Activated naive CD8-positive, alpha-beta T cell treated with anti-CD3 and anti-CD28 coated beads, Interleukin-2, amount 10 ng/mL, durations not matched to agents 7 days and 5 days (primary cell): ENCODE measurements at places on chromosomes 3 and 15.

DNA sequence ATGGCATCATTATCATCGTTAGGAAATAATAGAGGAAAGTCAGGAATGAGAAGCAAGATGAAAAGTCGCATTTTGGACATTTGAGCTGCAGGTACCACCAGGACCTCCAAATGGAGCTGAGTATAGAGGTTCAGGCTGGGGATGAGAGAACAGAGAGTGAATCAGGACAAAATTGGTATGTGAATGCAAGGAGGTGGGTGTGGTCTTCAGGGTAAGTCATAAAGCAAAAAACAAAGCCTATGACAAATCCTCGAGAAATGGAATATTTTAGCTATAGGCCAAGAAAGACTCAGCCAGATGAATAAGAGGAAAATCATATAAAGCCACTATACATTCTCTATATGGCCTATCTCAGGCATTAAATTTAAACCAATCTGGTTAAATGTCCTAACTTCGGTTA is 841.3 kb downstream of the ROBO1 start:
- no peak for DNase-seq
- peaks cover 2% of the 10 kb centered on the region for H3K27me3 ChIP-seq
- no peak overlapping the region for H3K27ac ChIP-seq
- no peak overlapping the region for H3K4me3 ChIP-seq

- H3K27me3 ChIP-seq = no peaks in the 10 kb centered on the region
- no peaks in the 10 kb centered on the region for H3K4me1 ChIP-seq
- DNase-seq = no peak
- H3K4me3 ChIP-seq = no peak overlapping the region
- peaks cover 11% of the 10 kb centered on the region for H3K36me3 ChIP-seq
Observed at GRCh38 chr3:188889054-188889491, 282.7 kb upstream of the TPRG1 start.

- peaks cover 3% of the 10 kb centered on the region for H3K4me1 ChIP-seq
- no peaks in the 10 kb centered on the region for H3K27me3 ChIP-seq
- no peak for DNase-seq
- H3K27ac ChIP-seq = no peak overlapping the region
Observed at GRCh38 chr15:89174476-89174875, 46.9 kb downstream of the RLBP1 start.

DNA sequence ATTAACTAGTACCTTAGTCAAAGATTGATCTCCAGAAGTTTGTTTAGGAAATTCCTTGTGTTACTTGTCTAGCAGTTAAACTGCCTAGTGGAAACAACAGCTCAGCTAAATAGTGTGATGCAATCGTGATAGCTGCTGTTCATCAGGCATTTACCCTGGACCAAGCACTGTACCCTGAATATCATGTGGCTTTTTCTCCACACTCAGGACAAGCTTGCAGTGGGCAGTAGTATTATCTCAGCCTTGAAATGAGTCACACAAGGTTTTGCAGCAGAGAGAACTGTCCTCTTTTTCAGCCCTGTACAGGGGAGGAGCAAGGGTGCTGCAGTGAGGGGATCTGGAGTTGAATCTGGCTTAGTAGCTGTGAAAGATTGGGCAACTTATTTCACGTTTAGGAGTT is 208.4 kb downstream of the TP63 start:
- no peak overlapping the region for H3K27ac ChIP-seq
- no peaks in the 10 kb centered on the region for H3K27me3 ChIP-seq
- H3K4me1 ChIP-seq = no peaks in the 10 kb centered on the region

DNA sequence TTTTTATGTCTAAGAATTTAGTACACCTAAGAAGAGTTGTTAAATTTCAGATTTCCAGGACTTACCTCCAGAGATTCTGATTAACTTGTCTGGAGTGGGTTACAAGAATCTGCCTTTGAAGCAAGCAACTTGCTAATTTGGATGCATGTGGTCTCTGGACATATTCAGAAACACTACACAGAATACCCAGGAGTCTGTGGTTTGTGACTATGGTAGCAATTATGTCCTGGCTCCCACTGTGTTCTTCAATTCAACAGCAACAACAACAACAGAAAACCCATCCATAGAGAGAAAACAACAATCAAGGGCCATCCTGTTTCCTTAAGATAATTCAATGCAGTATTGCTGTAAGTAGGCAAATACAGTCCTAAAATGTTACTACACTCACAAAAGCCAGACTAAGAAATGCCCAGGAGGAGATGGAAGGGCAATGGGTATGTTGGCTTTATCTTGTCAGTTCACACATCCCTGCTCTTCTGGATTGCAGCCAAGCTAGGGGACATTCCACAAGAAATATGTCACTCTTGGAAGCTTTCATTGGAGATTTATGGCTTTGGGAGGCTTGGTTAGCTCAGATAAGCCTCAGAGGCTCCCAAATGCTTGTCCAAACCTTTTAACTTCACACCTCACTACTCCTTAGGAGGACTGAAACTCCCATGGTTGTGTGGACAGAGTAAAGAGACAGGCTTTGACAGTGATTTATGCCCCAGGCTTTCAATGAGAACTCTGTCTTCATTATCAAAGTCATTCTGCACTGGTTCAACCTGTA is 99.4 kb upstream of the MRPL3 start:
- H3K4me1 ChIP-seq = no peaks in the 10 kb centered on the region
- H3K27me3 ChIP-seq = peaks cover 20% of the 10 kb centered on the region
- no peak overlapping the region for H3K4me3 ChIP-seq
- H3K27ac ChIP-seq = no peak overlapping the region
- H3K36me3 ChIP-seq = no peaks in the 10 kb centered on the region

GRCh38 chr3:155352900-155353490 is 59.5 kb upstream of the STRIT1 start:
- H3K4me3 ChIP-seq = no peak overlapping the region
- H3K27me3 ChIP-seq = peaks cover 18% of the 10 kb centered on the region
- no peaks in the 10 kb centered on the region for H3K36me3 ChIP-seq
- peaks cover 2% of the 10 kb centered on the region for H3K4me1 ChIP-seq

- H3K36me3 ChIP-seq = no peaks in the 10 kb centered on the region
- DNase-seq = no peak
- H3K27me3 ChIP-seq = peaks cover 2% of the 10 kb centered on the region
- peak overlapping the region; percentile 58 for H3K4me3 ChIP-seq
- peaks cover 27% of the 10 kb centered on the region for H3K4me1 ChIP-seq
Observed at GRCh38 chr3:14378415-14378814, 24.0 kb upstream of the SLC6A6 start.

- no peaks in the 10 kb centered on the region for H3K4me1 ChIP-seq
- no peak overlapping the region for H3K27ac ChIP-seq
- H3K36me3 ChIP-seq = no peaks in the 10 kb centered on the region
- peaks cover 27% of the 10 kb centered on the region for H3K27me3 ChIP-seq
- DNase-seq = no peak
- no peak overlapping the region for H3K4me3 ChIP-seq
Observed at GRCh38 chr3:113707835-113708234, 11.4 kb upstream of the USF3 start.

GRCh38 chr15:88989578-88989977 is 76.4 kb upstream of the MFGE8 start:
- H3K27ac ChIP-seq = no peak overlapping the region
- no peak for DNase-seq
- H3K4me3 ChIP-seq = no peak overlapping the region

GRCh38 chr15:48530528-48530927 is 115.0 kb downstream of the FBN1 start:
- H3K27ac ChIP-seq = no peak overlapping the region
- no peaks in the 10 kb centered on the region for H3K36me3 ChIP-seq
- no peaks in the 10 kb centered on the region for H3K27me3 ChIP-seq
- H3K4me3 ChIP-seq = no peak overlapping the region
- DNase-seq = no peak
- no peaks in the 10 kb centered on the region for H3K4me1 ChIP-seq

DNA sequence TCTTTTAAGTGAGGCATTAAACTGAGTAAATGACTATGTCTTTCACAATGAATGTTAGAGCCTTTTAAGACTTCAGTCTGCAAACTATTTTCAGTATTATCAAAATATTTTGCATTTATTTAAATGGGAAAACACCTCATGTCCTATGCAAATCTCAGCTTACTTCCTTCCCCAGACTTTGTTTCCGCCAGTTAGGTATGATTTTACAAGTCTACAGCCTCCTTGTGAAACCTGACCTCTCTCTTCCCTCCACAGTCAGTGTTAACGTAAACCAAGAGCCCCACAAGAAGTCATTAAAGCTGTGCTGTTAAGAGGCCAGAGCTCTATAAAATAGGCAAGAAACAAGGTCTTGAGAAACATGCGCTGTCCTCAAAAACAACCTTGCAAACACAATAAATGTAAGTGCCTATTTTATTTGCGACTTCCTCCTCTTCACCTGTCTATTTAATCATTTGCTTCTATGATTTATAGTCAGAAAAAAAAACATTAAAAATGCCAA is 48.3 kb downstream of the PRTG start:
- no peak overlapping the region for H3K4me3 ChIP-seq
- no peaks in the 10 kb centered on the region for H3K4me1 ChIP-seq
- peaks cover 9% of the 10 kb centered on the region for H3K27me3 ChIP-seq
- H3K27ac ChIP-seq = no peak overlapping the region

GRCh38 chr15:71880276-71880675 is 69.9 kb downstream of the NR2E3 start:
- H3K27ac ChIP-seq = no peak overlapping the region
- H3K4me1 ChIP-seq = no peaks in the 10 kb centered on the region
- peaks cover 6% of the 10 kb centered on the region for H3K36me3 ChIP-seq
- H3K4me3 ChIP-seq = no peak overlapping the region
- no peaks in the 10 kb centered on the region for H3K27me3 ChIP-seq

DNA sequence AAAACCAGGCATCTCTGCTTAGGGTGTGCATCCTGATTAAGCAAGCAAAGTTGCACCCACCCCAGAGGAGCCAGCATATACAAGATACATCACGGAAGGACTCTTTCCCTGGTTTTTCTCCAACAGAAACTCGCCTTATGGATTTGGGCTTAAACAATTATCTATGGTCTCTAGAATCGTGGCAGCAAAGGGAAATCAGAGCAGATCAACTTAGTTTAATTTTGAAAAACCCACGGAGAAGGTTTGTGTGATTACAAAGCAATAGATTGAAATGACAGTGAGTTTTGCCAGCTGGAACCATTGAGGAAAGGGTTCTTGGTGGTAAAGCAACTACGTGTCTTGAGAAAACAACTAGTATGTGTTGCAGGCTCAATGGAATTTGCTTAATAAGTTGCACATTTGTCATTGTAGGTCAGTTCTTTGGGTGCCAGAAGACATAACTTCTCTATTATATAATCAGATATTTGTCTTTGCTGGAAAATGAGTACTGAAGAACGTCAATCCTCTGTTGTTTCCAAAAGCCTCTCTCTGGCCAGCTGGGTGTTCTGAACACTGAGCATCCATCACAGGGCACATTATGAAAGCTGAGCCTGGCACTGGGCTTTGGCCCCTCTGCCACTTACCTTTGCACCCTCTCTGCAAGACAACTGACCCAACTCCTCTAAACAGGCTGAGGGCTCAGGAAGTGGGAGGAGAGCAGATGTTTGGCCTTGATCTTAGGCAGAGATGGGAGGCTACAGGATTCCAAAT is 75.7 kb upstream of the FBN1 start:
- H3K4me3 ChIP-seq = no peak overlapping the region
- DNase-seq = no peak
- H3K36me3 ChIP-seq = peaks cover 29% of the 10 kb centered on the region
- H3K27me3 ChIP-seq = no peaks in the 10 kb centered on the region
- H3K27ac ChIP-seq = no peak overlapping the region
- no peaks in the 10 kb centered on the region for H3K4me1 ChIP-seq

GRCh38 chr15:81955382-81956062 is 90.3 kb downstream of the MEX3B start:
- no peaks in the 10 kb centered on the region for H3K4me1 ChIP-seq
- H3K27ac ChIP-seq = no peak overlapping the region
- no peaks in the 10 kb centered on the region for H3K36me3 ChIP-seq
- no peaks in the 10 kb centered on the region for H3K27me3 ChIP-seq

DNA sequence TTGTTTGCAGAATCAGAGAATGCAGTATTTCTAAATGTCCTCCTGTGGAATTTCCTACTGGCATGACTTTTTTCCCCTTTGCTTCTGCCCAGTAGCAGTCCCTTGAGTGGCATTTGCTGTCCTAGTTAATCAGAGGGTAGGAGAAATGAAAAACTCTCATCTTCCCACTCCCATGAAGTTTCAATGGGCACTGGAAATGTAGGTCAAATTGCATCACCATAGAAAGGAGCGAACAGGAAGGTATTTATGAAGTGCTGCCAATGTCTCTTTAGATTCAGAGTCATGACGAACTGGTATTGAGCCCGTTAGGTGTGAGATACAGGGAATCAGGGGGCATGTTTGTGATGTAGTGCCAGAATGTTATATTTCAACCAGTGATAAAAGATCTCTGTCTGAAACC is 23.2 kb downstream of the ATXN7 start:
- no peak for DNase-seq
- H3K4me1 ChIP-seq = peaks cover 9% of the 10 kb centered on the region
- H3K4me3 ChIP-seq = no peak overlapping the region

DNA sequence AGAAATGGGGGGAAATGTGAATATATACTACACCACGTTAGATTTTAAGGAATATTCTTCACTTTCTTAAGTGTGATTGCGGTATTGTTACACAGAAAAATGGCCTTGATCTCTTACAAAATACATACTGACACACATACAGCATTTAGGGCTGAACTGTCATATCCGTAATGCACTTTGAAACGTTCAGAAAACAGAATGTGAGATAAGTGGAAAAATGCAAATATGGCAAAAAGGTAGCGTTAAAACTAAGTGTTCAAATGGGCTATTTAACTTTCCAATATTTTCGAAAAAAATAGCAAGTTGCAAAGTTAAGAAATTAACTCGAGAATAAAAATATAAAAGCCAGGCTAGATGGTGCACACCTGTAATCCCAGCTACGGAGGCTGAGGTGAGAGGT is 1.8 kb downstream of the ZNF280D start:
- peaks cover 32% of the 10 kb centered on the region for H3K36me3 ChIP-seq
- peak overlapping the region; percentile 92 for H3K4me3 ChIP-seq
- H3K27me3 ChIP-seq = peaks cover 5% of the 10 kb centered on the region
- H3K4me1 ChIP-seq = peaks cover 21% of the 10 kb centered on the region
- DNase-seq = no peak

DNA sequence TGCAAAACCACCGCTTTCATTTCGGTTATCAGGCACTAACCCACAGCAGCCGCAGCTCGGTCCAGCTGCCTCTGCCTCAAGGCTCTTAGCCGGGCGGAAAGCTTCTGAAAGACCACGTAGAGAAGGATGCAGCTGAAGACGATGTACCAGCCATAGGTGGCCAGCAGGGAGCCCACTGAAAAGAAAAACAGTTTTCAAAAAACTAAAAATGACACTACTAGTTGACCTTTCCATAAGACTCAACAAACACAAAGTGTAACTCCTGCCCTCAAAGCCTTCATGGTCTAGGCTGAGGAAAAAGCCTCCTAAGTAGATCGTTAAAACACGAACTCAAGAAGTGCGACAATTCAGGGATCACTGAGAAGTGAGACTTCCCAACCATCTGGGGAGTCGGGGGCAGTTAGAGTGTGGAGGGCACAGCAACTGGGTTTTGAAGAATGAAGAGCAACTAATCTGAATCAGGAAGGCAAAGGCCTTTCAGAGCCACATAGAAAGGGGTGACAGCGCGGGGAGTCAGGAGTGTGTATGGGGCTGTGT is 716 bp downstream of the SELENOS start:
- no peaks in the 10 kb centered on the region for H3K27me3 ChIP-seq
- peaks cover 20% of the 10 kb centered on the region for H3K4me1 ChIP-seq
- H3K4me3 ChIP-seq = peak overlapping the region; percentile 94
- H3K36me3 ChIP-seq = peaks cover 18% of the 10 kb centered on the region
- peak overlapping the region; percentile 85 for H3K27ac ChIP-seq

- H3K27me3 ChIP-seq = peaks cover 14% of the 10 kb centered on the region
- peaks cover 18% of the 10 kb centered on the region for H3K4me1 ChIP-seq
Observed at GRCh38 chr3:11717768-11718636, 74.3 kb upstream of the VGLL4 start.
